ENCODE measurements at places on chromosomes 11 and 22. TPM values are rescaled to one million over a fixed set of nuclear protein-coding genes. Genes with fewer than 3 reads are reported as not detected.

GRCh38 chr11:103633068-103633788 lies 403.2 kb upstream of the DDI1 start:
- no peak for DNase-seq

- no peak for DNase-seq
These were observed 142.5 kb upstream of the SYT13 start for GRCh38 chr11:45428541-45429230.

DNA sequence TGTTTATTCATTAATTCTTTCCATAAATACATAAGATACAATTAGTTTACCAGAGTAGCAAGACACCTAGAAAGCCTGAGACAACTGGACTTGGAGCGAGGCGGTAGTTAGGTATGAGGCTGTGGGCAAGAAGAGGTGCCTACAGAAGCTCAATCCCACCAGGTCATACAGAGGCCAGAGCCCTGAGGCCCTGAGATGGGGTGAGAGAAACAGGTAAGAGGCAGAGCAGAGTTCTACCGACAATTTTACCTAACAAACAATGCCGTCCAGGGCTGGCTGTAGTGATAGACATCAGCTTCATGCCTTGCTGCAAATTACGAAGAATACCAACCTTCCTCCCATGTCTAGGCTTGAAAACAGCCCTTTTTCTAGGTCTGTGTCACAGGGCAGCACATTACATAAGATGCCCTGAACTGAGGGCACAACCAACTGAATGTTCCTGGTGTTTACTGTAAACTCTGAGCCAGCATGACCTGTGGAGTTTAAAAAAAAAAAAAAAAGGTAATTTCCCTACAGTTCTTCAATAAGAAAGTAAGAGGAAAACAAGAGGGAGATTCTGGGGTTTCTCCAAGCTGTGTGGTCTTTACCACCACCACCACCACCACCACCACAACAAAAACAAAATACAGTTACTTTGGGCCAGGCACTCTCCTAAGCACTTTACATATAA lies 105.8 kb downstream of the GAB2 start:
- DNase-seq: no peak

DNA sequence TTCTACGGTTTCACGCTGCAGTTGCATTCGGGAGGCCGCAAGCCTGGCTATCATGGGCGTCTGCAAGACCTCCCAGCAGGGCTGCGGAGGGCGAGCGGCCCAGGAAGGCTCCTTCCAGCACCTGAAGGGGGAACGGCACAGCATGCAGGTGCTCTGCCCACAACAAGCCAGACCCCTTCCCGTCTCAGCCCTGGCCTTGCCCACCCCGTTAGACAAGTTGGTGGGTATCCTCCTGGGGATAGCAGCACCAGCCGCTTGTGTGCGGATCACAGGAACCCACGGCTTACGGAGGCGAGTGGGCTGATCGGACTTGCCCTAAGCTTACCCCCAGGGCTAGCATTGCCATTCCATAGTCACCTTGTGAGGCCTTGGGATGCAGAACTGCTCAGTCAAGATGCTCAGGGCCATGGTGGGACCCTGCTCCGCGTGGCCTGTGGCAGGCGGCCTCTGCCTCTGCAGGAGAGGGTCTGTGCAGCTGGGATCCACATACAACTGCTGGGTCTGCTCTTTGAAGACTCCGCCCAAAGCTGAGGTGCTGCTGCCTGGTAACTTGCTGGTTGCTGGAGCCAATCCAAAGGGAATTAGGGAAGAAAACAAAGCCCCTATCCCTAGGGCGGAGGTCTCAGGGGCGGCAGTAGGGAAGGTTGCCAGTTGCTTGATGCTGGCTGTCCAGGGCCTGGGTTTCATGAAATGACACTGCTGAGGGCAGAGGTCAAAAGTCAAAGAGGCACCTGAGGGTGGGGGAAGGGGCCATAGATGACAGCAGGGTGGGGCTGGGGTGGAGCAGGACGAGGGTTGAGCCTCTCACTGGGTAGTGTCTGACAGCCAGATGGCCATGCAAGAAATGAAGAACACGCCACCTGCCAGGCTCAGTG lies 1.4 kb upstream of the OSBPL5 start:
- DNase-seq: no peak

DNA sequence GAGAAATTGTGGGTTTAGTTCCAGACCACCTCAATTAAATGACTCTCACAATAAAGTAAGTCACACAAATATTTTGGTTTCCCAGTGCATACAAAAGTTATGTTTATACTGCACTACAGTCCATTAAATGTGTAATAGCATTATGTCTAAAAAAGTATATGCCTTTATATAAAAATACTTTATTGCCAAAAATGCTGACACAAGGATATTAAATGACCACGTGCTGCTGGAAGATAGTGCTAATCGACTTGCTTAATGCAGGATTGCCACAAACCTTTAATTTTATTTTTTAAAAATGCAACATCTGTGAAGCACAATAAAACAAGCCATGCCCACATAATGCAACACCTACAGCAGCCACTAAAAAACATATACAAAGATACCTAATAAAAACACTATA lies 27.0 kb downstream of the OR5AK2 start:
- DNase-seq: no peak

GRCh38 chr22:35191412-35191811 lies 65.9 kb upstream of the HMGXB4 start:
- DNase-seq: no peak

DNA sequence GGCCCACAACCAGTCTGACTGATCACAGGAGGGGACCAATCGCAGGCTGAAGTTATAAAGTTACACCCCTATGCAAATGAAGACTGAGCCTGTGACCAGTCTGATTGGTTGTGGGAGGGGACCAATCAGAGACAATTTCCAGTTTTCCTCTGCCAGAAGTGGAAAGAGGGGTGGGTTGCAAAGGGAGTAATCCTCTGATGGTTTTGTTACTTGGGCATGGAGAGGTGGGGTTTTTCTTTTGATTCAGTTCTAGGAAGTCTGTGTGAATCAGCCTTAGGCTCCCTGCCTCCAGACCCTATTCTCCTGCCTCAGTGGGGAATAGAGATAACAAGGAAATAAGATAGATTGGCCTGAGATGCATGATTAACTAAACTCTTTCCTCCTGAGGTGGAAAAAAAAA lies 9.9 kb downstream of the OR6M1 start:
- no peak for DNase-seq

DNA sequence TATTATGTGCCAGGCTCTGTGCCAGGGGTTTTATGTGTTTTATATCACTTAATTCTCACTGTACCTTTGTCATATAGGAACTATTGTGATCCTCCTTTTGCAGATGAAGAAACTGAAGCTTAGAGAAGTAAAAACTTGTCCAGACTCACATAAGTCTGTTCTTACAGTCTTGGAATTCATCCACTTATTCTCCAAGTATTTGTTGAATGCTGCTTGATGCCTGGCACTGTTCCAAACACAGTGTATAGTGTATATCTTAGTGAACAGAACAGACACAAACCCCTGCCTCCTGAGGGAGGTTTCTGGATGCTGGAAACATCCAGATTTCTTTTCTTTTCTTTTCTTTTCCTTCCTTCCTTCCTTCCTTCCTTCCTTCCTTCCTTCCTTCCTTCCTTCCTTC lies 29.0 kb upstream of the FGF3 start:
- no peak for DNase-seq

DNA sequence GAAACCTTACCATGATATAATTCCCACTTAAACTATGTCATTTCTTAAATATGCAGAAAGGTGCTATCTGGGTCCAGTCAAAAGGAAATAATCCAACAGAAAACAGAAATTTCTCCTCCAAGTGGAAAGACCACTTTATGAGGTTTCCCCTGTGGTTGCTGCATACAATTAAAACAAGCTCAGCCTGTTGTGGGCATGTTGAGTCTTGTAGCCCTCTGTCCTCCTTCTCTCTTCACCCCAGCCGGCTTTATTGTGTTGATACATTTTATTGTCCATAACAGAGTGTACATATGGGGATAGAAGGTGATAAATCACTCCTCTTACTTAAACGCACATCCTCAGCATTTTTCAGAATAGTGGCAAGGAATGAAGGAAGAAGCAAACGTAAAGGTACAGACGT lies 126.0 kb upstream of the MTNR1B start:
- DNase-seq: no peak

GRCh38 chr11:14924318-14924717 lies 32.3 kb upstream of the CYP2R1 start:
- DNase-seq: no peak

GRCh38 chr11:17878743-17879142 lies 134.1 kb downstream of the SERGEF start:
- no peak for DNase-seq

DNA sequence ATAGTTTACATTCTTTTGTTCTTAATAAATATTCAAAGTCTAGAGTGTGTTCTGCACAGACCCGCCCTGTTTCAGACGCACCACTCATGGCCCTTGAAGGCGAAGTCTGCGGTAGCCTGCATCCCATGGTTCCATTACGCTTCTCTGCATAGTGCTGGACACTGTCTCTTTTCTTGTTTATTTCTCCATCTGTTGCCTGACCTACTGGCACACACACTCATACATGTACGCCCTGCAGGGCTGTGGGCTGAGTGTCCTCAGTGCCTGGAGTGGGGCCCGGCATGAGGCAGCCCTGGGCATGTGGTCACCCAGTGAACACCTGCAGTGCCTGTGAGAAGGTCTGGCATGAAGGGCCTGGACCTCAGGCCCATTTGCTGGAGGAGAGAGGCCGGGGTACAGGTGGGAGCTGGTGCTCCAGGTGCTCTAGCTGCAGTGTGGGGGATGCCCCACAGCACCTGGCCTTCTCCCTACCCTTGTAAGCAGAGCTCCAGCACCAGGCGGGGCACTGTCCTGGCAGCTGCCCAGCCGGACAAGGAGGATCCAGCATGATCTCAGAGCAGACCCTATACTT lies 404.1 kb downstream of the TBC1D22A start:
- peak; percentile 10 for DNase-seq

- no peak for DNase-seq
These were observed 6.6 kb upstream of the NXPE1 start for GRCh38 chr11:114566276-114566675.

GRCh38 chr11:24872651-24873311 lies 375.9 kb downstream of the LUZP2 start:
- DNase-seq: no peak

- DNase-seq: peak; percentile 5
These were observed 811.4 kb downstream of the BRD1 start for GRCh38 chr22:49015993-49016908.

- DNase-seq: no peak
These were observed 6.2 kb downstream of the CHST1 start for GRCh38 chr11:45659031-45659817.

GRCh38 chr11:70608568-70609470 lies 210.5 kb downstream of the CTTN start:
- DNase-seq: no peak

DNA sequence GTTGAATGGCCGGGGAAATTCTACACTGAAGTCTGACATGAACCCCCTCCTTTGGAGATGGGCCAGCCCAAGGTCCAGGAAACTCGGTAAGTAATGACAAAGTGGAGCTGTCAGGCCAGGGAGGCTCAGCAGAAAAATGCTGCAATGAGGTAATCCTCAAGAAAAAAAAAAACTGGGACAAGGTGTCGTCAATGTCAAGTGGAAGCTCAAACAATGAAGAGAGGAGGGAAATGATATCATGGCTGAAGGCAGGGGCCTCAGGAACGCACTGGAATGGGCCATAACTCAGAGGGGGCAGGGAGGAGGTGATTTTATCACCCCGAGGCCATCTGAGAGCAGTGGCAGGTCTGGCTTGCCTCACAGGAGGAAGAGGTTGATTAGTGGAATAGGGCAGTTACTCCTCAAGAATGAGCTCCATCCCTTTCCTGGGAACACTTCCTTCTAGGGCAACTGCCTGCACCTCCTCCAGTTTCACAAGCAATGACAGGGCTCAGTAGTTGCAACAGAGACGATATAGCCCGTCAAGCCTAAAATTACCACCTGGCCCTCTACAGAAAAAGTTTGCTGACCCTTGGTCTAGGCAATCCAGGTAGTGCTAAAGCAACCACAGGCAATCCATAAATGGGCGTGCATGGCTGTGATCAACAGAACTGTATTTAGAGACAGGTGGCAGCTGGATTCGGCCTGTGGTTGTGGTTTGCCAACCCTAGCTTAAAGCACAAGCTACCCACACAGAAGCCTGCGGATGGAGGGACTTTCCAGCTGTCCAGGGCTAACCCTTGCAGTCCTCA lies 65.2 kb downstream of the FBXO7 start:
- no peak for DNase-seq

The APOL4 gene
- total RNA-seq: 113 TPM

The ESAM gene
- 70.0 TPM for total RNA-seq

The MS4A15 gene
- not detected for total RNA-seq

The CLP1 gene
- total RNA-seq: 12.3 TPM

The HTR3B gene
- total RNA-seq: not detected

The BTG4 gene
- total RNA-seq: not detected

The DEFB131B gene
- not detected for total RNA-seq

The RRAS2 gene
- total RNA-seq: 80.3 TPM

The FBLN1 gene
- 349 TPM for total RNA-seq

Measured in omental fat pad (tissue), 4 donors.